ENCODE measurements at places on chromosomes 16 and 17. TPM values are rescaled to one million over a fixed set of nuclear protein-coding genes. Genes with fewer than 3 reads are reported as not detected.

- ATAC-seq, result no peak
Measured at GRCh38 chr16:30889721-30890120, 4.2 kb downstream of the BCL7C start.

DNA sequence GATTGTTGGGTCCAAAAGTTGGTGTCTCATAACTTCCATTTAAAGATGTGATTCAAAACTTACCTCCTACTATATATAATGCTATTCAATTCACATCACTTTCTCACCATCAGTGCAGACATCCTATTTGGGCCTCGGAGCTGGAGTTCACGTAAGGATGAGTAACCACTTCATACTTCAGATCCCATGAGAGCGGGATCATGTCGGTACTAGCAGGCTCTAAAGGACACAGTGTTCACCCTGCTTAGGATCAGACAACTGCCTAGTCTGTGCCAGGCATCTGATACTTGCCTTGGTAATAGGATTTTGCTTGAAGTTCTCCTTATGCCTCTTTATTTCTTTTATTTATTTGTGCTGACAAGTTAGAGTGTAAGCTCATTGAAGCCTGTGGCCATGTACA, 39.5 kb downstream of the RBFOX1 start:
- no peak for ATAC-seq

- no peak for ATAC-seq
Measured at GRCh38 chr16:23464196-23464595, 11.2 kb upstream of the COG7 start.

GRCh38 chr17:37527249-37527851, 37.7 kb downstream of the DUSP14 start:
- ATAC-seq, result peak; percentile 71

DNA sequence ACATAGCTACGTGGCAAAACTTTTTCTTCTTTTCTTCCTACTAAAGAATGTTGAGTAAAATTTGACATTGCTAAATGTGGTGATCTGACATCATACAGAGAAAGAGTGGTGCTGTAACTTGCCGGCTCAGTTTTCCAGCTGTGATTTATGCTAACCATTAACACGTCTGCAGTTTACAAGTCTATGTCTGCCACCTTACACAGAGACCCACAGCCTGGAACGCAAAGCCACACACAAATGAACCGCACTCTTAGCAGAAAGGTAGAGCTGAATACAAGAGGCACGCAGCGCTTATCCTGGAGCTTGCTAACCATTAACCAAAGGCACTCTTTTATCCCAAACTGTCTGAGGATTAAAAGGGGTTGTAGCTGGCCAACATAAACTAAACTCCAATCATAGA, 31.9 kb downstream of the CACNG1 start:
- no peak for ATAC-seq

DNA sequence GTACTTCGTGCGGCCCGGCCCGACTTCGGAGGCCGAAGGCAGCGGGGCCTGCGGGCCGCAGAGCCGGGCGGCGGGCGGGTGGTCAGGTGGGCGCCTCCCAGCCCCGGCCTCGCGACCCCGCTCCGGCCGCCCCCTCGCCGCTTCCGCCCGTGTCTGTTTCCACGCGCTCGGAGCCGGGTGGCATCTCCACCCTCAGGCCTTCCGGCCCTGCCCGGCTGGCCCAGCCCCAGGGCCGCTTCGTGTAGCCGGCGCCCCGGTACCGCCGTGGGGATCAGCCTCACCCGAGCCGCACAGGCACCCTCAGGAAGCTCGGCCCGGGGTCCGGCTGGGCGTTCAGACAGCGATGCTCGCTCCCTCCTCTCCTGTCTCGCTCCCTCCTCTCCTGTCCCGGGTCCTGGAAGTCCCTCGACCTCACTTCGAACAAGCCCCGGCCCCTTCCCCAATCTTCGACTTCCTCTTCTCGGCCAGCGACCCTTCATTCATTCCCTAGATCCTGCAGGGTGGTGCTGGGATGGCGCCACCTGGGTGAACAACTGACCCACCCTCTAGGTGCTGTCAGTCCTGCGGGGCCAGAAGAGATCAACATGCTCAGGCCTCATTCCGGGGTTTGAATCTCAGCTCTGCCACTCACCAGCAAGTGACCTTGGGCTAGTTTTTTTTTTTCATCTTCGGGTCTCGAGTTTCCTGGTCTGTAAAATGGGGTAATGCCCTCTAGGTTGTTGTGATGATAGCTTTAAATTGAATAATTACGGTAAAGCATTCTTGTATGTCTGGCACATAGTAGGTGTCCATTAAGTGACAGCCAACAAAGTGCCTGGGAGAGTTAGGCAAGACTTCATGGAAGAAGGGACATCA, 610 bp downstream of the VPS4A start:
- ATAC-seq, result peak; percentile 68

- no peak for ATAC-seq
Measured at GRCh38 chr16:24145927-24146326, 110.2 kb upstream of the CACNG3 start.

GRCh38 chr16:30980959-30981358, 4.0 kb upstream of the HSD3B7 start:
- ATAC-seq, result no peak

- no peak for ATAC-seq
Measured at GRCh38 chr17:1174263-1174880, 5.4 kb downstream of the ABR start.

DNA sequence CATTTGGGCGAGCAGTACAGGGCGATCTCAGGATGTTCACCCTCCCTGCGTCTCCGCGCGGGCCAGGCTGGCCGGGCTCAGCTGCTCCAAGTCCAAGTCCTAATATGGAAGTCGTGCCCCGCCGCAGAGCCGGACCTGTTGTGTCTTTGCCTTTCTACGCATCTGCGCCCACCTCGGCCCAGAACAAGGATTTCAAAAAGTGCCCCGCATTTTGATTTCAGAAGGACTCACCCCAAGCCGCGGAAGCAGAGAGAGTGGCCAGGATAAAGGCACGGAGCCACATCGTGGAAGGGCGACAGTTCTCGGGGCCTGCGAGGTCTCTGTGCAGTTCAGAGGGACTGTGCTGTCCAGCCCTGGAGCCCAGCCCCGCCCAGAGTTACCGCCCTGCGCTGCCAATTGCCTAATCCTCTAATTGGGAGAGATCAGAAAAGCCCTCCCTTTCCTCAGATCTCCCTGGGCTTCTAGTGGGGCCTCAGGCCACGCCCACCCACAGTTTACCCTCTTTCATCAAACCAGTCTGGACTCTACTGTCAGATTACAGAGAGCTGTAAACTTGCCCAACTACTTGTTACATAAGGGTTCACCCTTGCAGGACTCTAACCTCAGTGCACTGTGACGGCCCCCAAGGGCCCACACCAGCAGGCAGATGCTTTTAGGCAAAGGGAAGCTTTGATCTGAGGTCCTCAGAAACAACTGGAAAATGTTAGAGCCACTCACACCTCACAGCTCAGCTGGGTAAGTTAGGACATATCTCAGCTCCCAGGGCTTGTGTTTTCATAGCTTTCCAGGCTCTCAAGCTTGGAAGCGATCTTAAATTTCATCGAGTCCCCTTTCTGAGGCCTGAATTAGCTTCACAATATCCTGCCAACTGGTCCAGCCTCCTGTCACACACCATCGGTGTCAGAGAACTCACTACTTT, at the start of gene CES1:
Gene CES1 (minus strand): TSS at position 324 of the 919 bp plus-strand sequence. CDS start 41 bp downstream, at position 283.
- no peak for ATAC-seq

GRCh38 chr17:18151290-18151689, 32.3 kb upstream of the ALKBH5 start:
- ATAC-seq, result no peak

DNA sequence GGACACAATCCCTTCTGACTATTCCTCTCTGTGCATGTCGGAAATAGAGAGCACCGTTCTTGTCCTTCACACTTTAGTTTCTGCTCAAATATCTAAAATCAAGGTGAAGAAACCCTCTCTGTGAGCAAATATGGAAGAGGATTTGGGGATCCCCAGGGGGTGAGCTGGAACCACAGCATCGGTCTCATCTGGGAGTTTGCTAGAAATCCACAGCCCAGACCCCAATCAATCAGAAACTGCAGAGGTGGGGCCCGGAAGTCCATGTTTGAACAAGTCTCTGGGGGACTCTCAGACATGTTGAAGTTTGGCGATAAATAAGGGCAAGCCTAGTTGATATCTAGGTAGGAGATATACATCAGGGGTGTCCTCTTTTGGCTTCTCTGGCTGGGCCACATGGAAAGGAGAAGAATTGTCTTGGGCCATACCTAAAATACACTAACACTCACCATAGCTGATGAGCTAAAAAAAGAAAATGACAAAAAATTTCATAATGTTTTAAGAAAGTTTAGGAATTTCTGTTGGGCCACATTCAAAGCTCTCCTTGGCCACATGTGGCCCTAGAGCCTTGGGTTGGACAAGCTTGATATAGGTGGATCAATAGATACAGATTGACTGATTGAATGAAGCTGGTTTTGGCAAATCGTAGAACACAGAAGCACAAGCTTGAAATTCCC, 168.0 kb upstream of the FOXF1 start:
- ATAC-seq, result no peak

GRCh38 chr17:81173762-81174155, 7.7 kb upstream of the AATK start:
- no peak for ATAC-seq

DNA sequence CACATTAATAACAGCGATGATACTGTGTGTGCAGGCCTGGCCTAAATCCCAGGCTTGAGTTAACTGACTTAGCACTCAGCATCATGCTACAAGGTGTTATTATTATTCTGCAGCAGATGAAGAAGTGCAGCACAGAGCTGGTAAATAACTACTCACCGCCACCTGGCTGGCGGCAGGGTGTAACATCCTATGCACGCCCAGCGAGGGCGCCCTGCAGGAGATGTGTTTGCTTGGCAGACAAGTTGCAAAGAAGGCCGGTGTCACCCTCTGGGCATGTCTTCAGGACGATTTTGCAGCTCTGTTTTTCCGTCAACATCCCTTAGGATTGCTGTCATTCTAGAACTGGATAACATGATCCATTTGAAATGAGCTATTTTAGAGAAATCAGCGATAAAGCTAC, 30.1 kb downstream of the DNAH9 start:
- ATAC-seq, result no peak

GRCh38 chr16:69376393-69377059, 9.3 kb downstream of the TERF2 start:
- ATAC-seq, result no peak

DNA sequence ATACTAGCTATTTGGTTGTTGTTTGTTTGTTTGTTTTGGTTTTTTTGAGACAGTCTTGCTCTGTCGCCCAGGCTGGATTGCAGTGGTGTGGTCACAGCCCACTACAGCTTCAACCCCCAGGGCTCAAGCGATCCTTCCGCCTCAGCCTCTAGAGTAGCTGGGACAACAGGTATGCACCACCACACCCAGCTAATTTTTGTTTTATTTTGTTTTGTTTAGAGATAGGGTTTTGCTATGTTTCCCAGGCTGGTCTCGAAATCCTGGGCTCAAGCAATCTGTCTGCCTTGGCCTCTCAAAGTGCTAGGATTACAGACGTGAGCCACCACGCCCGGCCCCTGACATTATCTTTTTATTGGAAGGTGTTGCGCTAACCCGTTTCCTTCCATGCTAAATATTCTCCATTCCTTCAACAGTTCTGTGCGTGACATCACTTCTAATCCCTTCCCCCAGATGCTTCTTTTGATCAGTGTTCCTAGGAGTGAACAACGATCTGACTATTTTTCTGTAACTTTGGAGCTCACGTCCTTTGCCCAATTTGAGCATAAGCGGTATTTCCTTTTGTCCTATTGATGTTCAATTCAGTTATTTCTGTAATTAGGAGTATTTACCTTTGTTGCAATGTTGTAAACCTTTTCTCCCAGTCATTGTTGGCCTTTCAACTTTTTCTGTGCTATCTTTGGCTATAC, 30.2 kb upstream of the EMP2 start:
- ATAC-seq, result no peak

Gene WWOX
- 9.4 TPM for total RNA-seq

Gene QRICH2
- total RNA-seq, result 2.1 TPM

Gene ACSM5
- not detected for total RNA-seq

Gene ANKS4B
- total RNA-seq, result not detected

Gene TMEM88
- total RNA-seq, result 1.6 TPM

Gene KIF22
- total RNA-seq, result 122 TPM

Gene GJD3
- not detected for total RNA-seq

Gene CCL17
- 0.65 TPM for total RNA-seq
